ENCODE measurements at places on chromosomes 1 and 21. TPM values are rescaled to one million over a fixed set of nuclear protein-coding genes. Genes with fewer than 3 reads are reported as not detected.

The RAB42 gene
- total RNA-seq, result 1.1 TPM

The PIGR gene
- not detected for total RNA-seq

The PGBD5 gene
- total RNA-seq, result not detected

The ANKRD34A gene
- 1.5 TPM for total RNA-seq

The GORAB gene
- total RNA-seq, result 23.0 TPM

The HAO2 gene
- total RNA-seq, result not detected

The PDZK1IP1 gene
- total RNA-seq, result not detected

- DNase-seq, result no peak
- H3K36me3 ChIP-seq, result no peaks in the 10 kb centered on the region
- peak overlapping the region; percentile 86 for H3K27ac ChIP-seq
- H3K4me3 ChIP-seq, result peak overlapping the region; percentile 93
Observed at GRCh38 chr1:161164901-161165610, 1.2 kb upstream of the PPOX start.

- no peak for DNase-seq
- no peaks in the 10 kb centered on the region for H3K27me3 ChIP-seq
- no peak overlapping the region for H3K27ac ChIP-seq
- H3K4me3 ChIP-seq, result no peak overlapping the region
Observed at GRCh38 chr1:2920421-2921015, 100.7 kb upstream of the ACTRT2 start.

GRCh38 chr1:155872527-155872926 lies 13.2 kb downstream of the SYT11 start:
- no peak overlapping the region for H3K4me3 ChIP-seq
- no peaks in the 10 kb centered on the region for H3K36me3 ChIP-seq
- no peak for DNase-seq
- H3K27ac ChIP-seq, result no peak overlapping the region
- no peaks in the 10 kb centered on the region for H3K4me1 ChIP-seq

GRCh38 chr1:38872401-38873026 lies 634 bp downstream of the MYCBP start:
- peak overlapping the region; percentile 90 for H3K27ac ChIP-seq
- H3K4me3 ChIP-seq, result peak overlapping the region; percentile 90
- no peaks in the 10 kb centered on the region for H3K36me3 ChIP-seq

GRCh38 chr1:42938645-42939615 lies 19.7 kb downstream of the SLC2A1 start:
- peak overlapping the region; percentile 43 for H3K27ac ChIP-seq
- no peak for DNase-seq
- H3K4me1 ChIP-seq, result peaks cover 95% of the 10 kb centered on the region
- peaks cover 57% of the 10 kb centered on the region for H3K36me3 ChIP-seq
- H3K27me3 ChIP-seq, result no peaks in the 10 kb centered on the region

GRCh38 chr1:64476251-64476952 lies 6.5 kb downstream of the CACHD1 start:
- H3K27ac ChIP-seq, result no peak overlapping the region
- peaks cover under 1% of the 10 kb centered on the region for H3K4me1 ChIP-seq
- H3K4me3 ChIP-seq, result no peak overlapping the region

- no peak for DNase-seq
- H3K27ac ChIP-seq, result no peak overlapping the region
- H3K36me3 ChIP-seq, result no peaks in the 10 kb centered on the region
- no peaks in the 10 kb centered on the region for H3K27me3 ChIP-seq
- H3K4me1 ChIP-seq, result no peaks in the 10 kb centered on the region
Observed at GRCh38 chr1:114550336-114550735, 31.1 kb downstream of the BCAS2 start.

- no peak overlapping the region for H3K4me3 ChIP-seq
- peak overlapping the region; percentile 58 for H3K27ac ChIP-seq
- peak; percentile 78 for DNase-seq
- peaks cover 14% of the 10 kb centered on the region for H3K4me1 ChIP-seq
Observed at GRCh38 chr1:223248770-223249140, 105.7 kb upstream of the TLR5 start.

DNA sequence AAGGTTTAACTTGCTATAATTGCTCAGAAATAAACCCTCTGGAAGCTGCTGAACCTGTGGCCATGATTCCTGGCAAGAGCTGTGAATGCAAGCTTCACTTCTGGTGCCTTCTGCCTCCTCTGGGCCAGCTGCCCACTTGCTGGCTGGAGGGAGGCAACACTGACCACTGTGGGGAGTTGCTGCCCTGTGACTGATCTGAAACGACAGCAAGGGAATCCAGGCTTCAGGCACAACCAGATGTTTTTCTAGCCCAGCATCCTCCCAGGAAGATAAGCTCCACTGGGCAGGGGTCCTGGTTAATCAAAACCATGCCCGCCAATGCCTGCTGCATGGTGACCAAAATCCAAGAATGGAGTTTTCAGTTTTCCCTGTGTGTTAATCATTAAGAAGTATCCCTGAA lies 180.0 kb upstream of the HMGB4 start:
- H3K27me3 ChIP-seq, result no peaks in the 10 kb centered on the region
- H3K4me3 ChIP-seq, result no peak overlapping the region
- H3K27ac ChIP-seq, result no peak overlapping the region
- no peak for DNase-seq
- no peaks in the 10 kb centered on the region for H3K4me1 ChIP-seq

- H3K4me3 ChIP-seq, result peak overlapping the region; percentile 70
- peaks cover 7% of the 10 kb centered on the region for H3K4me1 ChIP-seq
- DNase-seq, result peak; percentile 47
- no peaks in the 10 kb centered on the region for H3K36me3 ChIP-seq
- H3K27ac ChIP-seq, result peak overlapping the region; percentile 27
Observed at GRCh38 chr1:228735871-228736586, 750 bp downstream of the RHOU start.

GRCh38 chr1:106753066-106753465 lies 303.4 kb upstream of the PRMT6 start:
- no peaks in the 10 kb centered on the region for H3K4me1 ChIP-seq
- DNase-seq, result no peak
- no peak overlapping the region for H3K27ac ChIP-seq

GRCh38 chr1:45971922-45972531 lies 160.4 kb downstream of the PIK3R3 start:
- no peak overlapping the region for H3K4me3 ChIP-seq
- no peak for DNase-seq
- H3K27me3 ChIP-seq, result no peaks in the 10 kb centered on the region
- no peaks in the 10 kb centered on the region for H3K4me1 ChIP-seq

DNA sequence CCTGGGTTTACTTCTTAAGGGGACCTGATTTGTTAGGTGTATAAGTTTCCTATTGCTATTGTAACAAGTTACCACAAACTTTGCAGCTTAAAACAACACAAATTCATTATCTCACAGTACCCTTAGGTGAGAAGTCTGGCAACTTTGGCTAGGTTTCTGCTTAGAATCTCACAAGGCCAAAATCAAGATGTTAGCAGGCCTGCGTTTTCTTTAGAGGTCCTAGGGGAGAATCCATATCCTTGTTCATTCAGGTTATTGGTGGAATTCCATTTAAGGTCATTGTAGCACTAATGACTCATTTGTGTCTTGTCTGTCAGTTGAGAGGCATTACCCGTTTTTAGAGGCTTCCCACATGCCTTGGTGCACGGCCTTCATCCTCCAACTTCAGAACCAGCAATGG lies 8.2 kb upstream of the SH2D1B start:
- no peaks in the 10 kb centered on the region for H3K27me3 ChIP-seq
- H3K4me3 ChIP-seq, result no peak overlapping the region
- no peak for DNase-seq
- H3K4me1 ChIP-seq, result no peaks in the 10 kb centered on the region

GRCh38 chr21:42786884-42787283 lies 92.5 kb downstream of the WDR4 start:
- H3K4me3 ChIP-seq, result no peak overlapping the region
- no peak for DNase-seq
- H3K4me1 ChIP-seq, result peaks cover 31% of the 10 kb centered on the region
- H3K27ac ChIP-seq, result no peak overlapping the region

DNA sequence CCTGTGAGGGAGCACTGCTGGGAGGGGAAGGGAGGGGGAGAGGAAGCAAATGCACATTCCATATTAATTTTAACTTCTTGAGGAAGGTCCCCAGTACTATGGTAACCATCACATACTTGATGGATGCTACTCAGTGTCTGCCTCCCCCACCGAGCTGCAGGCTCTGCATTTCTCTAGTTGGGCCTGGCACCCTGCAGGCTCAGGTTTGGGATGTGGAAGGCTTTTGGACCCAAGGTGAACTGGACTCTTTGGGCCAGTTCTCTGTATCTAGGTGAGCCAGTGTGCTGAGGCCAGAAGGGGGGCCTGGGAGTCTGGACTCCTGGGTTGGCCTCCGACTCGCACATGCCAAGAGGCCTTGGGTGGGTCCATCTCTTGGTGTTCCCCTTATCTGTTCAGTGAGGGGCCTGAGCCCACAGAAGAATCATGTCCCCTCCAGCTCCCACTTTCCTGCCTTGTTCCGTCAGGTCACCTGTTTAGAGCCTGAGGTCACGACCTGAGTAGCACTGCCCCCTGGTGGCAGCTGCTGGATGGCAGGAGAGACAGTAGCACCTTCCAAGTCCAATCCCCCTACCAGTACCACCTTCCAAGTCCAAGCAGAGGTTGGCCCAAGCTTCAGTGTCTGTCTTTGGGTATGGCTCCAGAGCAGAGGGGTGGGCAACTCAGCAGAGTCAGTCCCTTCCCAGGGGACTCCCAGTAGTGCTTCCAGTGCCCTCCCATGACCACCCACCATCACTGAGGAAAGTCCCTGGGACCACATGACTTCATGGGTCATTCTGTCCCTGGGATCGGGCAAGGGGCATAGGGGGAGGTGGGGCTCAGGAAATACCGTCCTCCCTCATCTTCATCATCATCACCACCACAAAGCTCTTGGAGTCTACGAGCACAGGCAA lies 241.8 kb downstream of the TRABD2B start:
- no peaks in the 10 kb centered on the region for H3K27me3 ChIP-seq
- DNase-seq, result peak; percentile 59
- no peaks in the 10 kb centered on the region for H3K4me1 ChIP-seq
- no peak overlapping the region for H3K27ac ChIP-seq

- peak; percentile 57 for DNase-seq
- peaks cover 7% of the 10 kb centered on the region for H3K4me1 ChIP-seq
- no peaks in the 10 kb centered on the region for H3K27me3 ChIP-seq
- no peak overlapping the region for H3K27ac ChIP-seq
- H3K4me3 ChIP-seq, result no peak overlapping the region
- no peaks in the 10 kb centered on the region for H3K36me3 ChIP-seq
Observed at GRCh38 chr1:228691926-228692325, 43.4 kb upstream of the RHOU start.

GRCh38 chr1:33004613-33005012 lies 32.1 kb downstream of the AK2 start:
- DNase-seq, result no peak
- no peak overlapping the region for H3K4me3 ChIP-seq
- no peaks in the 10 kb centered on the region for H3K4me1 ChIP-seq
- H3K27me3 ChIP-seq, result no peaks in the 10 kb centered on the region
- no peaks in the 10 kb centered on the region for H3K36me3 ChIP-seq

DNA sequence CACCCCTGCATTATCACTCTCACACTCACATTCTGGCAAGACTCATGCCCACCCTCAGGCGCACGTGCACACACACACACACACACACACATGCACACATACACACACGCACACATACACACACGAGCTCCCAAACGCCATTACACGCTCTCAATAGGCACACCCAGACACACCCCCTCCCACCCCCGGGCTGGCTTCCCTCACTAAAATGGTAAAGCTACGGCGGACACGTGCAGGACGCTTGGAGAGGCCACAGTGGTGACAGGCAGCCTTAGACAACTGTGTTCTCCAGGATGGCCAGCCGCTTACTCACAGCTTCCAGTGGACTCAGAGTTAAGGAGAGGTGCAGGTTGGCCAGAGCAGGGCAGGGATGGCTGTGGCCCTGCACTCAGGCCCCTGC lies 10.1 kb downstream of the MATN1 start:
- DNase-seq, result no peak
- no peaks in the 10 kb centered on the region for H3K4me1 ChIP-seq
- no peaks in the 10 kb centered on the region for H3K27me3 ChIP-seq
- no peak overlapping the region for H3K27ac ChIP-seq
- no peaks in the 10 kb centered on the region for H3K36me3 ChIP-seq

GRCh38 chr21:14312871-14313270 lies 70.1 kb downstream of the HSPA13 start:
- no peak overlapping the region for H3K4me3 ChIP-seq
- H3K27ac ChIP-seq, result no peak overlapping the region
- no peaks in the 10 kb centered on the region for H3K4me1 ChIP-seq

GRCh38 chr1:231106347-231106746 lies 55.5 kb upstream of the TRIM67 start:
- H3K27ac ChIP-seq, result no peak overlapping the region
- no peaks in the 10 kb centered on the region for H3K36me3 ChIP-seq
- H3K4me1 ChIP-seq, result no peaks in the 10 kb centered on the region
- DNase-seq, result no peak

GRCh38 chr1:29145739-29146437 lies 22.2 kb upstream of the TMEM200B start:
- H3K27me3 ChIP-seq, result no peaks in the 10 kb centered on the region
- no peaks in the 10 kb centered on the region for H3K4me1 ChIP-seq
- no peak overlapping the region for H3K27ac ChIP-seq
- no peak for DNase-seq

GRCh38 chr1:98360864-98361263 lies 300.7 kb upstream of the SNX7 start:
- H3K36me3 ChIP-seq, result no peaks in the 10 kb centered on the region
- DNase-seq, result no peak
- no peaks in the 10 kb centered on the region for H3K27me3 ChIP-seq
- no peaks in the 10 kb centered on the region for H3K4me1 ChIP-seq
- no peak overlapping the region for H3K4me3 ChIP-seq
- H3K27ac ChIP-seq, result no peak overlapping the region

GRCh38 chr1:246765521-246765920 lies 41.3 kb downstream of the SCCPDH start:
- no peaks in the 10 kb centered on the region for H3K36me3 ChIP-seq
- H3K27me3 ChIP-seq, result no peaks in the 10 kb centered on the region
- H3K4me1 ChIP-seq, result no peaks in the 10 kb centered on the region
- no peak overlapping the region for H3K4me3 ChIP-seq

GRCh38 chr1:94044290-94044790 lies 76.6 kb downstream of the ABCA4 start:
- no peaks in the 10 kb centered on the region for H3K4me1 ChIP-seq
- no peak overlapping the region for H3K4me3 ChIP-seq
- H3K36me3 ChIP-seq, result no peaks in the 10 kb centered on the region
- H3K27me3 ChIP-seq, result no peaks in the 10 kb centered on the region
- DNase-seq, result no peak

- no peaks in the 10 kb centered on the region for H3K36me3 ChIP-seq
- no peaks in the 10 kb centered on the region for H3K27me3 ChIP-seq
- no peak overlapping the region for H3K4me3 ChIP-seq
- no peak for DNase-seq
- H3K4me1 ChIP-seq, result peaks cover 36% of the 10 kb centered on the region
- H3K27ac ChIP-seq, result no peak overlapping the region
Observed at GRCh38 chr21:45894450-45894825, 87.1 kb upstream of the COL6A1 start.

GRCh38 chr1:225845571-225846259 lies 35.8 kb downstream of the EPHX1 start:
- DNase-seq, result no peak
- no peaks in the 10 kb centered on the region for H3K27me3 ChIP-seq
- no peak overlapping the region for H3K27ac ChIP-seq
- peaks cover 17% of the 10 kb centered on the region for H3K36me3 ChIP-seq
- peaks cover 38% of the 10 kb centered on the region for H3K4me1 ChIP-seq
- no peak overlapping the region for H3K4me3 ChIP-seq
